ENCODE measurements at places on chromosomes 12 and 14.

- DNase-seq = no peak
These were observed 3.9 kb upstream of the TM7SF3 start for GRCh38 chr12:27018037-27018436.

DNA sequence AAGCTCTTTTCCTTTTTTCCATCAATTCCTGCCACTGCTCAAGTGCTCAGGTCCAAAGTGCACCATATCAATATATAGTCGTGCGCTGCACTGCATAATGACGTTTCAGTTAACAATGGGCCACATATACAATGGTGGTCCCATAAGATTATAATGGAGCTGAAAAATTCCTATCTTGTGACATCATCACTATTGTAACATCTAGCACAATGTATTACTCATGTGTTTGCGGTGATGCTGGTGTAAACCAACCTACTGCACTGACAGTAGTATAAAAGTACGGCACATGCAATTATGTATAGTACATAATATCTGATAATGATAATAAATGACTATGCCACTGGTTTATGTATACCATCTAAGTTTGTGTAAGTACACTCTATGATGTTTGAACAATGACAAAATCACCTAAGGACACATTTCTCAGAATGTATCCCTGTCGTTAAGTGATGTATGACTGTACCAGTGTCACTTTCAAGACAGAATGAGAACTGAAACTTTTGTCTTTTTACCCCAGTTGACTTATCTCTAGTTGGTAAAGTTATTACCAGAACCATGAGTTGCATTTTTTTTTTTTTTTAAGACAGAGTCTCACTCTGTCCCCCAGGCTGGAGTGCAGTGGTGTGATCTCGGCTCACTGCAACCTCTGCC, 53.7 kb upstream of the INSM2 start:
- DNase-seq = no peak

- no peak for DNase-seq
These were observed 120.7 kb downstream of the ADGRD1 start for GRCh38 chr12:131074221-131075083.

DNA sequence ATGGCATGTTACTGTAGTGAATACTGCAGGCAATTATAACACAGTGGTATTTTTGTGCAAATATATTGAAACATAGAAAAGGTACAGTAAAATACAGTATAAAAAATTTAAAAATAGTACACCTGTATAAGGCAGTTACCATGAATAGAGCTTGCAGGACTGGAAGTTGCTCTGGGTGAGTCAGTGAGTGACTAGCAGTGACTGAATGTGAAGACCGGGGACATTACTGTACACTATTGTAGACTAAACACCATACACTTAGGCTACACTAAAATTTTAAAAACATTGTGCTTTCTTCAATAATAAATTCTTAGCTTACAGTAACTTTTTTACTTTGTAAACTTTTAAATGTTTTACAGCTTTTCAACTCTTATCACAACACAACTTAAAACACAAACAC, 181.7 kb downstream of the GALC start:
- no peak for DNase-seq

- DNase-seq = no peak
These were observed 114.8 kb upstream of the FOXN3 start for GRCh38 chr14:89531661-89532335.

GRCh38 chr12:79737875-79738718, 47.3 kb upstream of the PAWR start:
- peak; percentile 74 for DNase-seq

GRCh38 chr12:51391283-51392123, at the start of gene GALNT6:
TSS of gene GALNT6 (minus strand) at chr12:51391406. CDS start at chr12:51379781, 11,625 bp downstream.
- DNase-seq = no peak

DNA sequence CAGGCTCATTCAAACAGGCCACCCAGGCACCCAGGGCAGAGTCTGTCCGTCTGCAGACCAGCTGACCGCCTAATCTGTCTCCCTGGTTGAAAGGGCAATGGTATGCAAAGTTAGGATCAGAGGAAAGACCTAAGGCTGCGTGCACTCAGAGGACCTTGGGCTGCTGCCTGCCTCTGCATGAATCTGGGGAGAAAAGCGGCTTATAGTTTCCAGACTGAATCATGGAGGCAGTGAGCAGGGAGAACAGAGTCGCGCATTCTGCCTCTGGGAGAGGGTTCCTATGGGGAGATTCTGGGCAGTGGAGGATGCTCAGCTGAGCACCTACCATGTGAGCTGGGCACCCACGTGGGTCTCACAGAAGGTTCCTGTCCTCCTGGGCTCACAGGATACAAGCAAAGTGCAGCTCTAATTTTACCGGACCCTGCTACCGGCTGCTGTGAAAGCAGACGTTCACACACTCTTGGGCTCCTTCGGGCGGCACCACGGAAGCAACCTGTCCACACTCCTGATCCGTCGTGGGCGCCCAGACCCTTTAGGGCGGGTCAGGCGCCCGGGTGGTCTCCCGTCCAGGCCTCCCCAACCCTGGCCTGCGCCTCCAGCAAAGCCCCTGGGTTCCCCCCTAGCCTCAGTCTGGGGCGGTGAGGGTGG, 772 bp downstream of the SCARB1 start:
- DNase-seq = no peak

GRCh38 chr14:70924521-70924920, 17.3 kb downstream of the PCNX1 start:
- DNase-seq = no peak

DNA sequence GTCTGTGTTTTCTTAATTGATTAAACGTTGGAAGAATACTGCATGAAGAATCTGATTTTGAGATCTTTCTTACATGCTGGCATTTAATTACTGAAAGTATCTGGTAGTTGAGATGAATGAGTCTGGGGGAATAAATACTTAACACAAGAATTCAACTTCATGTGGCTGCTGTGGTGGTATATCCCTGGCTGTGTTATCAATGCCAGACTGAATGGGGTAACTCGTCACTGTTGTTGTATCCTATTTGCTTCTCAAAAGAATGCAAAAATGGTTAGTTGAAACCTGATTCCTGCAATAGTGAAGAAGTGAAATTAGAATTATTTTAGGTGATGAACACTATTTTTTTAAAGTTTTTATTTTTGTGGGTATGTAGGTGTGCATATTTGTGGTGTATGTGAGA, 72.5 kb downstream of the HMGA2 start:
- peak; percentile 17 for DNase-seq

GRCh38 chr14:61517911-61518384, 177.4 kb upstream of the HIF1A start:
- no peak for DNase-seq

GRCh38 chr12:50234347-50234746, 49.0 kb downstream of the LIMA1 start:
- DNase-seq = no peak

- DNase-seq = no peak
These were observed 62.5 kb downstream of the CACNA1C start for GRCh38 chr12:2115101-2115845.

GRCh38 chr12:94994312-94994711, 9.2 kb downstream of the NDUFA12 start:
- DNase-seq = peak; percentile 80

DNA sequence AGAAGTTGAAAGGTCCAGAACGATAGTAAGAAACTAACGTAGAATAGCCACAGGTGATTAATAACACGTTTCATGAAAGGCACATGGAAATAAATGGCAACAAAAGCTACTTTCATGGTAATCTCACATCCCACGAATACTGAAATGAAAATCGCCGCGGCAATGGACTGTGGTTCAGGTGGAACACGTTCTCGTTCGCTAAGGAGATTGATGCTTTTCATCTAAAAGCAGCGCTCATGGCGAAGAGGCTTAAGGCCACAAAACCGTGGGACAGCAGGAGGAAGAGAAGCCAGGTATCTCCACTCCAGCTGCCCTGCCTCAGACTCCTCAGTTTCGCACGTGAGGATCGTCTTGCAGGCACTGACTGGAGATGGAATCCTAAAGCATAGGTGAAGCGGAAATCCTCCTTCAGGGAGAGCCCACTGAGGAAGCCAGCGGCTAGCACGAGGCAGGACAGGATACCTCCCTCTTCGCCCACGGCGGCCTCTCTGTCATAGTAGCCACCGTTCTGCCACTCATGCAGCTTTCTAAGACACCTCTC, 696 bp upstream of the GPHN start:
- DNase-seq = no peak

DNA sequence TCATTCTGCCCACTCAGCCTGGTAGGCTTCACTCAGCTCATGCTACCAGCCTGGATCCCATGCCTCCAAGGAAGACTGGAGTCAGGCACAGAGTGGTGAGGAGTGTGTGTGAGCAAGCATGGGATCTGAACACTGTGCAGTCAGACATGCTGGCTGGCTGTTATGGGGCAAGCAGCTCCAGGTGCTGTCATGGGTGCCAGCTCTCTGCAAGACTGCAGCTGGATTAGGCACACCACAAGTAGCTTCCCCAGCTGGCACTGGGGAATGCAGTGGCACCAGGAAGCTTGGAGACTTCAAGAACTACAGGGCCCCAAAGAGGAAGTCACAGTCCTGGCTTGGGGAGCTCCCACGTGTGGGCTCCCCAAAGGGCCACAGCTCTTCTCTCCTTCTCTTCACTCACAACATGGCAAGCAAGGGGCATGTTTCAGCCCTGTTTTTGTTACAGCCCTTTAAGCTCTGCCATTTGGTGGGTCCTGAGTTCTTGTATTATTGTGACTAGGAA, 202.5 kb downstream of the VRK1 start:
- no peak for DNase-seq

GRCh38 chr12:62258941-62259630, 1.1 kb upstream of the USP15 start:
- no peak for DNase-seq

- DNase-seq = peak; percentile 46
These were observed 80.4 kb downstream of the TTC8 start for GRCh38 chr14:88904864-88905263.

GRCh38 chr14:39376667-39377403, 55.4 kb downstream of the FBXO33 start:
- DNase-seq = peak; percentile 61

- peak; percentile 62 for DNase-seq
These were observed 148.2 kb upstream of the LMNTD1 start for GRCh38 chr12:25701290-25701689.

GRCh38 chr12:113088037-113088436, 31.5 kb downstream of the DTX1 start:
- no peak for DNase-seq

- no peak for DNase-seq
These were observed 357.1 kb upstream of the SFSWAP start for GRCh38 chr12:131353826-131354225.

- peak; percentile 4 for DNase-seq
These were observed 980 bp downstream of the INTS13 start for GRCh38 chr12:26936559-26937442.

DNA sequence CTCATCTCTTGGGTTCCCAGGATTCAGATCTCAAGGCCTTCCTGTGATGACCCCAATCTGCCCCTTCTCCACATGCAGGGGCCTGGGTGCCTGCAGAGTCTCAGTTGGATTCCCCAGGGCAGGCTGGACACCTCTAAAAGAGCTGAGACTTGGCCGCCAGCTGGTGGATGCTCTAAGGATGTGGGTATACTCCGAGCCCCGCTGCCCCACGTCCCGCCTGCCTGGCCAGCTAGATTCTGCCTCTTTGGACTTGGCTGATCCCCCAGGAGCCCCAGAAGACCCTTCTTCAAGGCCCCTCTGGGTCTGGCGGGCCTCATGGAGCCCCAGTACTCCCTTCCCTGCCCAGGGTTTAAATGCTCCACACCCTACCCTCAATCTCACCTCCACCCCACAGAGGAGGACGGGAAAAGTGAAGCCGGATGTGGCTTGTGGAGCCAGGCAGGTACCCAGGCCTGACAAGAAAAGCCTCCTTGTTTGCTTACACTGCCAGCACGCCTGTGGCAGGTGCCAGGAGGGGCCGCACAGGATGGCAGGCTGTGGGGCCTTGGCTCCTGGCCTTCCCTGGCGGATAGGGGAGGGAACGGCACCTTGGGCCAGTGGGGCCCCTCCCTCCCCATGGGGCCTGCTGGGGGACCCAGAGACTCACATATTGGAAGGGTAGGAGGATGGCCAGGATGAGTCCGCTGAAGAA, 15.1 kb downstream of the FAIM2 start:
- DNase-seq = no peak

DNA sequence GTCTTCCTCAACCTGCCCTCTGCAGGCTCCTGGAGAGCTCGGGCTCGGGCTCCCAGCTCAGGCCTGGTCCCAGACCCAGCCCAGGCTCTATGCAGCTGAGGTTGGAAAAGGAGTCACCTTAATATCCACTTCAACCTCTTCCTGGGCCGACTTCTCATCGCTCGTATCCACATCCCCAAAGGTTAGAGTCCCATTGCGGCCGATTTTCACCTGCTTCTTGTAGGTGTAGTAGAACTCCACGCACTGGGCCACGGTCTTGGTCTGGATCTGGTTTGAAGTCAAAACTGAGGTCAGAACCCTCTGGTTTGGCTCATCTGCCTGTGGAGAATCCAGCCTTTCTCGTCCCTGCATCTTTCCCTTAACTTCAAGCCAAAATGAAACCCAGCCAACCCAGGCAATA, 8.4 kb upstream of the PNMA1 start:
- no peak for DNase-seq

DNA sequence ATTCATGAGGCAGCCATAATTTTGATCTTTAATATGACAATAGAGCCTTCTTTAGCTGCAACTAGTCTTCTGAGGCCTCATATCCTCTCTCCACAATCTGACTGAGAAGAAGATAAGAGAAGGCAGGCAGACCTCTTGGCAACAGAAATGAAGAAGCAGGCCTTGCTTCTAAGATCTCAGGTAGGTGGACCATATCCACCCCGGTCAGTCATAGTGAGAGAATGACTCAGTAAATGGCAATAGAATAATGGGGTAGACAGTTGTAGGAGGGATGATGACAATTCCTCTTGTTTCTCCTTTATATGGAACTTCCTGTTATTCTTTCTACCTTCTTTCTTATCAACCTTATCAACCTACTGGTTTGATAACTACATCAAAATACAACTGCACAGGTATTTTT, 246.7 kb upstream of the G2E3 start:
- no peak for DNase-seq

- DNase-seq = no peak
These were observed 97.3 kb downstream of the KCNK10 start for GRCh38 chr14:88225721-88226120.

DNA sequence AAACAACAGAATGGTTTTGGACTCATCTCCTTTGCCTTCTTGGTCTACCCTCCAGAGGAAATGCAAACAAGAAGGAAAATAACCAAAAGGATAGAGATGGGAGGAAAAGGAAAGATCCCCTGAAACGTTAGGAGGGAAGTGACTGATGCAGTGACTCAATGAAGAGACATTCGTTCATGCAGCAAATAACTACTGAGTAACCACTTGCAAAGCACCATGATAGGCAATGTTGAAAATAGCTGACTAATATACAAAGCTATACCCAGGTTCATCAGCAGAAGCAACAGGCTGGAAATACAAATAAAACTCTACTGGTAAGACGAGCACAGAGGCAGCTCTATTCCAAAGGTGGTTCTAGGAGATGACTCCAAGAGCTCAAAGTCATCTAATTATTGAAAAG, 41.8 kb downstream of the R3HDM2 start:
- DNase-seq = peak; percentile 85

All from astrocyte of the spinal cord (primary cell).